ENCODE measurements at places on chromosomes 6 and 20. TPM values are rescaled to one million over a fixed set of nuclear protein-coding genes. Genes with fewer than 3 reads are reported as not detected.

DNA sequence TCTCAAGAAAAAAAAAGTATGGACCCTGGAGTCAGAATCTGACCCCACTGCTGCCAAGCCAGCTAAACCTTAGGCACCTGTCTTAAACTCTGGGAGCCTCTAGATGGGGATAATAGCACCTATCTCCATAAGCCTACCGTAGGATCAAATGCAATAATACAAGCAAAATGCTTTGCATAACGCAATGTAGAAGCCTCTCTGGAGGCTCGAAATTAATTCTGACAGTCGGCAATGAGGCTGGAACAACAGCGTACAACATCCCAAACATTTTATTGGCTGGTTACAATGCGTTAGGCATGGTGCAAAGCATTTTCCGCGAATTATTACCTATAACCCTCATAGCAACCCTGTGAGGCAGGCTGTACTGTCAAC lies 521 bp downstream of the CDK5RAP1 start:
- DNase-seq, result no peak

DNA sequence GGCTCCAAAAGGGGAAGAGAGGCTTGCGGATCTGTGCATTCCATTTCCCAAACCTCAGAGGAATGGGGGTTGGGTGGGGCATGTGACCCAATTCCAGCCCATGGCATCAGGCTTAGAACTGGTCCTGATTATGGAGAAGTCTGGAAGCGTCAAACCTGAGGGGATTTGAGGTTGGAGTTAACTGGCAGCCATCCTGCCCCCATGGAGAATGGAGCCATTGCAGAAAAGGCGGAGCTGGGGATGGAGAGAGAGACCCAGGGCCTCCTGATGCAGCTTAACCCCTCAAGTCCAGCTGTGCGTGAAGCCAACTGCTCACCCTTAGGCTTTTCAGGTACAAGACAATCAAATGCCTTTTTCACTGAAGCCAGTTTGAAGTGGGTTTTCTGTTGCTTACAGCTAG lies 9.9 kb upstream of the SDCBP2 start:
- no peak for DNase-seq

- DNase-seq, result no peak
Observed at GRCh38 chr6:135577059-135577538, 79.6 kb upstream of the AHI1 start.

DNA sequence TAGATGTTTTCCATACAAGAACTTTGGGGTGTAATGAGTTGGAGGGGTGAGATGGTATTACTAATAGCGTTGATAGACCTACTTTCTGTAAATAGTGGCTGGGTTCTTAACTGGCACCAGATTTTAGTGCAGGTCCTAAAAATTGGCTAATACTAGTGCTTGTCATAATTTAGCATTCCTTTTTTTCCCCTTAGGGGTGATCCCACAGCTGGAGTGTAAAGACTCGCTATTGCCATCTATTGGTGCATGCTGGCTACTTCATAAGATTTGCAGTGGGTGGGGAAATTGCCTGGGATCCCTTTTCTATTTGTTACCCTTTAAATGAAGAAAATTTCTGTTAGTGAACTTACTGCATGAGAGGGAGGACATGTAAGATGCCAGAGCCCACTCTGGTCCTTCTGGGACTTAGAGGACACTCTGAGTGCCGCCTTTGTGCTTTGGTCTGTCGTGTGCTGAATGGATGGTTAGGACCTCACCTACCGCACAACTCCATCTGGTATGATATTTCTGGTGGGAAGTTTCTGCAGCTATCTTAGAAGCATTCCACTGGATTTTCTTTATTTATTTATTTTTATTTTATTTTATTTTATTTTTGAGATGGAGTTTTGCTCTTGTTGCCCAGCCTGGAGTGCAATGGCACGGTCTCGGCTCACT lies 195.5 kb downstream of the JARID2 start:
- peak; percentile 27 for DNase-seq

DNA sequence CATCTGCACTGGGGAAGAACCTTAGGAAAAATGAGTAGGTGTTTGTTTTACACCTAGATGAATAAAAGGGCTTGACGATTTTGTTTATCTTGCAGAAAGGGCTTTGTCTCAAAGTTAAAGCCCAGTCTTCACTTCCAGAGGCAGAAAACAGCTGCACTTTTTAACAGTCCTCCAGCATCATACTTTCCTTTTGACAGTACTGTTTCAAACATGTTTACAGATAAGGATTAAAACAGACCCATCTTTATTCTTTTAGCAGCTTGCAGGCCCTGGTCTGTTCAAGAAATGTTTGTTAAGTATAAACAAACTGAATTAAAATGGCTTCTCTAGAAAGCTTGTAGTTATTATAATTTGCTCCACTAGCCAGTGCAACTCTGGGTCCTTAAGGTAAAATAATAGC lies 374.2 kb downstream of the EPHA7 start:
- DNase-seq, result no peak

The BMP2 gene
- total RNA-seq, result 37.1 TPM

- no peak for DNase-seq
Observed at GRCh38 chr6:5423251-5423650, 161.9 kb downstream of the FARS2 start.

- DNase-seq, result no peak
Observed at GRCh38 chr6:2229742-2230141, 15.7 kb downstream of the GMDS start.

- DNase-seq, result no peak
Observed at GRCh38 chr20:20455926-20456325, 88.0 kb downstream of the INSM1 start.

DNA sequence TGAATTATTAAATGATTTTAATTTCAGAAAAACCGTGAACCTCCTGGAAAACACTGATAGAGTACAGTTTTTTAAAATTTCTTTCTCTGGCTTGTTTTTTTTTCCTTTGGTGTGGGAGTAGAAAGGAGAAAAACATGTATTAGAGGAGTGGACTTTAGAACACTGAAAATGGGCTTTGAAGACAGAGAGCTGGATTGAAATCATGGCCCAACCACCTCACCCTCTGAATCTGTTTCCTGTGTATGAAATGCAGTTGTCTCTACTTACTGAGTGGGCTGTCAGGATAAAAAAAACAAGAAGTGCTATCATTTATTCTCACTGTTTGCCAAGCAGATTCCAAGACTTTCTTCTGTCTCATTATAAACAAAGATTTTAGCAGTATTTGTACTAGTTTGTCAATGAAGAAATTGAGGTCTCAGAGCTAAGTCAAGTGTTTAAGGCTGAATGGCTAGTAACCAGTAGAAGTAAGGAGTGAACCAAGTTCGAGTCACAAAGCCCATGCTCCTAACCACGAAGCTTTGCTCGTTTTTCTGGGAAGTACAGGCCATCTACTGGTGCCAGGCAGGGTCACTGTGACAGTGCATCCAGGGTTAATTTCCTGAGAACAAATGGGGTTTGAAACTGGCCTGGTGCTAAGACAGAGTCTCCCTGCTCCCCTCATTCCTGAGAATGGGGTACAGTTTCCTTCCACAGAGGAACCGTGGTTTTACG lies 256.4 kb downstream of the TMEM242 start:
- no peak for DNase-seq

The ZNF334 gene
- 8.5 TPM for total RNA-seq

The PMEPA1 gene
- total RNA-seq, result 15.0 TPM

DNA sequence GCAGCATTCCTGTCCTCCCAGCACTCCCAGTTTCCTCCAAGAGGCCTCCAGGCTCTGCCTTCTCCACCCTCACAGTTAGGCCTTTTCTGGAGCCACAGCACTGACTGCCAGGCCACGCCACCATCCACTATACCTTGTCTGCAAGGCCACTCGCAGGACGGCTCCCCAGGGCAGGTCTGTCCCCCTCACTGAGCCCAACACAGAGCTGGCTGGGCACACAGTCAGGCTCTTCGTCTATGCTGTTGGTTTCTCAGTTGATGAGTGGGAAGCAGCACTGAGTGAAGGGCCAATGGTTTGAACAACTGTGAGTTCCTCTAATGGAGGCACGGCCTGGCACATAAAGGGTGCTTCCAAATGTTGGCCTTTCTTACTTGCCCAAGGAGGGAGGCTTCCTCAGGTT lies 95.2 kb downstream of the GRM4 start:
- no peak for DNase-seq

The CLVS2 gene
- 0.14 TPM for total RNA-seq

DNA sequence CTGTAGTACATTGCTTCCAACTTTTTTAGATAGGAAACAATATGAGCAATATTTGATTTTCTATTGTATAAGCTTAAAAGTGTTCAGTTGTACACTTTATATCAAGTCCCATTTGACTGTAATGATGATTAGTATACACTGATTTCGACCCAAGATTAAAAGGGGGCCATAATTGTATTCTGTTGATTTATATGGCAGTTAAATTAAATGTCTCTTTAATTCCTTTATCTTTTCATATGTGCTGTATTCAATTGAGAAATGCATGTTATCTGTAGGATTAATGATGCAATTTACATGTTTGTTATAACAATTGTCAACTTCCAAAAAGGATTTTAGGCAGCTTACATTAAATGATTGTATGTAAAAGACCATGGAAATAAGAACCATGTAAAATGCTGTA lies 317.5 kb downstream of the CDKAL1 start:
- no peak for DNase-seq

The NHLRC1 gene
- 2.3 TPM for total RNA-seq

The IL20RA gene
- total RNA-seq, result 13.4 TPM

The CGAS gene
- 2.9 TPM for total RNA-seq

The GPX5 gene
- not detected for total RNA-seq

The HLA-DRA gene
- 29.3 TPM for total RNA-seq

The ZBP1 gene
- 4.0 TPM for total RNA-seq

GRCh38 chr6:16205377-16206144 lies 32.8 kb upstream of the GMPR start:
- no peak for DNase-seq

DNA sequence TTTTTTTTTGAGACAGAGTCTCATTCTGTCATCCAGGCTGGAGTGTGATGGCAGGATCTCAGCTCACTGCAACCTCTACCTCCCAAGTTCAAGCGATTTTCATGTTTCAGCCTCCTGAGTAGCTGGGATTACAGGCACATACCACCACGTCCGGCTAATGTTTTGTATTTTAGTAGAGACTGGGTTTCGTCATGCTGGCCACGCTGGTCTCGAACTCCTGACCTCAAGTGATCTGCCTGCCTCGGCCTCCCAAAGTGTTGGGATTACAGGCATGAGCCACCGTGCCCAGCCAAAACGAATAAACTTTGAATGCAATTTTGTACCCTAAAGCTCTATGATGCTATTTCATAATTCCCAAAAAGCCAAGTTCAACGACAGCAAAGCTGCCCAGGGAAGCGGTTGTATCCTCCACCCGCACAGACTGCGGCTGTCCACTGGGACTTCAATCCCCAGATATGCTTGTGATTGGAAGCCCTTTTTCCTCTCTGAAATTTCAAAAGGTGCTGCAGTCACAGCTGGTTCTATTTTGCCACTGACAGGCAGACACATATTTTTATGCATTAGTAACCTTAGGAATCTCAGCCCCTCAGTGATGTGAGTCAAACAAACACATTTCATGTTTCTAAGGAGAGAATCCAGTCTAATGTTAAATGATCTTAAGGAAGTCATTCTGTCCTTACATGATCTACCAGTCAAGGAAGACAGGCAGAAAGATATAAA lies 8.7 kb upstream of the RAMACL start:
- no peak for DNase-seq

The MOG gene
- not detected for total RNA-seq

DNA sequence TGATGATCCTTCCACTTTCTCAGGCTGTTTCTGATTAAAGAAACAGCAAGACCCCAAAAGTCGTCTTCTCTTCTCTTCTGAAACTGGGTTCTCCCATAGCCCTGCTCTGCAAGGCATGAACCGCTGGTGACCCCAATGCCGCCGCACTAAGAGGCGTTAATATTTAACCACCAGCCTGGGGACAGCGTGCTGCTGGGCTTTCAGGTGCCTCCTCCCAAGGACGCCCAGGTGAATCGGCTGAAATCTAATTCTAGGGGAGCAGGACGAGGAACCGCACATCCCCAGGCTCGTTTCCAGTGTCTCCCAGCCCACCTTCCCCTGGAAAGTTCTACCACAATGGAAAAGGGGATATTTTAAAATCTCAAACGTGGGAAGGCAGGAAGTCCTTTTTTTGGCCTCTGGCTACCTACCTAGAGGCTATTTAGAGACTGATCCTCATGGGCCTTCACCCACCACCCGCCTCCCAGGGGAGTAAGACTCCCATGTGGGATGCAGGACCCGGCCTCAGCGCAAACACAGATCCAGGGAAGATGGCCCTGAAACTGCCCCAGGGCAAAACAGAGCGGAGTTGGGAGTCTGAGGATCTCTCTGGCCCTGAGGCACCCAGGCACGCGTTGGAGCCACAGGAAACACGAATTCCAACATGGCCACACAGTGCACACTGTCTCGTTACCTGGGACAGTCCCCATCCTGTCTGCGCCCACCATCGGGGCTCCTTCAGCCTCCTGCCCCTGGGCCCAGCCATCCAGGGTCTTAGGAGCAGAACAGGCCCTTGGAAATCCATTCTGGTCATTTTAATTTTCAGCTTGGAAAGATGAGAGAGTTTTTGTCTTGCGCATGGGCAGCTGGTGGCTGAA lies 56.2 kb downstream of the BMP7 start:
- DNase-seq, result no peak

DNA sequence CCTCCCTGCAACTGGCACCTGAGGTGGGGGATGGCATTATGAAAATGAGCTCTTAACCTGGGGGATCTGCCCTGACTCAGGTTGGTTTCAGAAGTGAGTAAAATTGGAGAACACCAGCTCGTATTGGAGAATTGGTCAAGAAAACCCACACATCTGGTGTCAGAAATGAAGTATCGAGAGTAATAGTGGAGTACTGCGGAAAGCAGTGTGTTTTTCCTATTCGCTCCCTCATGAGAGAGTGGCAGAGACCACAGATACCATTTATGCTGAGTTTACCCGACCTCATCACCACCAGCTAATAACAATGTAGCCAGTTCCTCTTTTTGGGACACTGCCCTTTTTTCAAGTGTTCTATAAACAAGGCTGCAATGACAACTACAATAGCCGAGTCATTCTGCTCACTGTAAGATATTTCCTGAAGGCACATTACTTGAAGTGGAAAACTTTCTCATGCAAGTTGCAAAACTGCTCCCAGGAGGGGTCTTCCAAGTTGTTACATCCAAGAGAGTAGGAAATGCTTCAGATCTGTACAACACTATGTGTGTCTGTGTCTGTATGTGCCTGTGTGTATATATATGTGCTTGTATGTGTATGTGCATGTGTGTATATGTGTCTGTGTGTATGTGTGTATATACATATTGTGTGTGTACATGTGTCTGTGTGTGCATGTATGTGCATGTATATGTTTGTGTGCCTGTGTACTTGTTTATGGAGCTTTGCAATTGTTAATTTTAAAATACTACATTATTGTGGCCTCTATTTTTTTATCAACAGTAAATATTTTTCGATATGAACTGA lies 106.0 kb upstream of the CST7 start:
- no peak for DNase-seq

The DDX43 gene
- total RNA-seq, result 0.46 TPM

GRCh38 chr6:42190554-42191183 lies 4.1 kb downstream of the GUCA1B start:
- DNase-seq, result no peak

The GPSM3 gene
- 5.6 TPM for total RNA-seq

The SLC22A3 gene
- 5.0 TPM for total RNA-seq

- no peak for DNase-seq
Observed at GRCh38 chr6:38753707-38754106, 38.6 kb downstream of the DNAH8 start.

All from left colon (tissue), 2 donors.